ENCODE measurements at places on chromosomes 1 and 21. TPM values are rescaled to one million over a fixed set of nuclear protein-coding genes. Genes with fewer than 3 reads are reported as not detected.

TFAP2E gene
- total RNA-seq, result 0.58 TPM

EYA3 gene
- 26.9 TPM for total RNA-seq

RCAN3 gene
- total RNA-seq, result 151 TPM

NUP210L gene
- 0.08 TPM for total RNA-seq

PLA2G2D gene
- total RNA-seq, result not detected

STUM gene
- total RNA-seq, result not detected

RBM8A gene
- 162 TPM for total RNA-seq

TMEM61 gene
- total RNA-seq, result not detected

FMO2 gene
- total RNA-seq, result not detected

HCN3 gene
- 4.3 TPM for total RNA-seq

CHRM3 gene
- 0.02 TPM for total RNA-seq

ZZZ3 gene
- 35.6 TPM for total RNA-seq

KIF14 gene
- 25.1 TPM for total RNA-seq

MAP3K21 gene
- 2.0 TPM for total RNA-seq

ZNF281 gene
- total RNA-seq, result 16.6 TPM

KCNN3 gene
- 0.02 TPM for total RNA-seq

All from activated naive CD4-positive, alpha-beta T cell treated with anti-CD3 and anti-CD28 coated beads, Interleukin-2, amount 10 ng/mL, durations not matched to agents 5 hours and 36 hours (primary cell).